NCI-H1092 treated with DMSO at 0.1 percent for 48 hours (cell line): ENCODE measurements at places on chromosomes 4 and X.

- DNase-seq, result no peak
These were observed 23.8 kb upstream of the CD38 start for GRCh38 chr4:15754323-15754722.

- DNase-seq, result no peak
These were observed 8.2 kb downstream of the MTHFD2L start for GRCh38 chr4:74166135-74166534.

- DNase-seq, result no peak
These were observed 6.2 kb upstream of the AMOT start for GRCh38 chrX:112846782-112847181.

- DNase-seq, result no peak
These were observed 18.1 kb upstream of the ZFX start for GRCh38 chrX:24131476-24131875.
